ENCODE measurements at places on chromosomes 7 and 10.

- peak; percentile 58 for DNase-seq
Measured at GRCh38 chr10:6543431-6544005, 36.6 kb downstream of the PRKCQ start.

- DNase-seq = no peak
Measured at GRCh38 chr7:14018751-14019150, 29.3 kb upstream of the ETV1 start.

- no peak for DNase-seq
Measured at GRCh38 chr10:93804200-93804599, 46.5 kb downstream of the LGI1 start.

- DNase-seq = no peak
Measured at GRCh38 chr7:41333511-41333910, 369.4 kb downstream of the INHBA start.

DNA sequence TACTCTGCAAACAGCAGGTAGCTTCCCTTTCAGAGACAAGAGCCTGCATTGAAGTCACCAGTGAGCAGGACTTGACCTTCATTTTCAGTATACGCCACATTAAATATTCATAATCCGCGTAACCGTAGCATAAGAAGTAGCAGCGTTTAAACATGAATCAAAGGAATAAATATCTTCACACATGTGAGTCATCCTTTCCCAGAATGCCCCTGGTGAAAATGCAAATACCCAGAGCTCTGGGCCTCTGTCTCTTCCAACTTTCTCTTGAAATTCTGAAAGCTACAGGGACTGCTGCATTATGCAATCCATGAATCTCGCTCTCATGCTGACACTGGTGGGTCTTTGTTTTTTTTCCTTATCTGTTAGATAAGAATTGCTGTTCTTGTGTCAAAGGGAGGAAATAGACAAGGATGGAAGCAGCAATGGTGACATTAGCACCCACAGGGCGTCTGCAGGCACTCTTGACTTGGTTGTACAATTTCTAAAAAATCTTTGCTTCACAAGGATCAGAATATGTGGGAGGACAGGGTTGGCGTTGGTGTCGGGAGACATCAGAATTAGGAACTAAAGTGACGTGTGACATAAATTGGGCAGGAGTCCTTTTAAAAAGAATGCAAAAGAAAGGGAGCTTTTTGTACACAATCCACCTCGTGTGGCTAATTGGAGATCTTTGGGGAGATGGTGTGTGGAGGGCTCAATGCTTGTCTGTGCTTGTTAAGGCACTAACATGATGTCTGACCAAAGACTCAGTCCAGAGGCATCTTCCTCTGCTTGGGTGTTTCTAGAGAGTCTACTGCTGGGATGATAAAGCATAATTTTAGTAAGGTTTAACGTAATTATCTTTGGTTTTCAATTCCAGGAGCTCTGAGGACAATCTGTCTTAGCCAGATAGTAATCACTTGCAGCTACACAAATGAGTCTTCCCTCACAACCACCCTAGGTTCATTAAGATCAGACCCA lies 390.3 kb downstream of the KCNMA1 start:
- DNase-seq = no peak

Data from activated naive CD8-positive, alpha-beta T cell treated with anti-CD3 and anti-CD28 coated beads for 36 hours (primary cell).